Fibroblast of skin of abdomen (primary cell): ENCODE measurements at places on chromosomes 5 and 9.

DNA sequence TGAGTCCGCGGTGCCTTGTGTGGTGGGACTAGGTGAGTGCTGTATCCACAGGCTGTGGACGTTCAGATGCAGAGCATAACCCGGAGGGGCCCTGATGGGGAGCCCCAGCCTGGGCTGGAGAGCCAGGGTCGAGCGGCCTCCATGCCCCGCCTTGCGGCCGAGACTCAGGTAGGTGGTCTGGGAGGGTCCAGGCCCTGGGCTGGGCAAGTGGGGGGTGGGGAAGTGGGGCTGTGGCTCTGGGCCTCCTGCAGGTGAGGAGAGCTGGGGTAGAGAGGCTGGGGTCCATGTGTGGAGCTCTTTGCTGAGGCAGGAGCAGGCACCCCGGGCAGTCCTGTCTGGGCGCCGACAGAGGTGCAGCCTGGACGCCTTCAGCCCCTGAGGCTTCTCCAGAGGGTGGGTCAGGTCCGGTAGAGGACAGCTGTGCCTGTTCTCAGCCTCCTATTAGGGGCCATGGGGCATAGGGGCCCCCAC, 241.1 kb downstream of the CACNA1B start:
- DNase-seq, result no peak

DNA sequence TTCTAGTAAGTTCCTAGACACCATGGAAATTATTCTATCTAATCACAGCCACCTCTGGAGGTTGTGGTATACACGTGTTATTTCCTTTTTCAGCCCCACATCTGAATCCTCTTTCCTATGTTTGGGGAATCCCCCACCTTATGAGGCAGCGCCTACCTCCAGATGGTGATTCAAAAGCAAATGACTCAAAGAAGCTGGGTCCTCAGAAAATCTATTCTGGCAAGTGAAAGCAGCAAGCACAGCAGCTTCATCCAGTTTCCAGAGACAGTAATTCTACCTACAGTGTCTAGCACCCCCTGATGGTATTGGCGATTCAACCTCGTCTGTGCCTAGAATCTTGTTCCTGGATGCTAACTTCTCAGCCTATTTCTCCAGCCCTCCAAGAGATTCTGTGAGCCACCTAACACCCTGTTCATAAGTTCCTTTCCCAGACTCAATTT, 43.0 kb downstream of the STRBP start:
- DNase-seq, result peak; percentile 63

DNA sequence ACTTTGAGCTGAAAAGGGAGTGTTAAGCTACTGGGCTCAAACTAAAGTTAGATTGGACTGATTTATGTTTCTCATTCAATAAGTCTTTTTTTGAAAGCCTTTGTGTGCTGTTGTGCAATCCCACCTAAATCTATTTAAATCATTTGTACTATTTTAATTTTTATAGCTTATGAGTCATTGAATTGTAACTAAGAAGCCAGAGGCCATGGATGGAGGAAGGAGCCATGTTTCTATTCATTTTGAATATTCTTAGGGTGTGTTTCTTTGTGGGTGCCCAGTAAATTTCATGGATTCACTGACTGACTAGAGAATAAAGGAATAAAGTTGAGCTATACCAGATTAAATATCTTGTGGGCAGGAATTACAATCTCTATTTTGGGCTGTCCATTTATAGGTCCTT, 238.5 kb downstream of the KIF4B start:
- DNase-seq, result no peak

DNA sequence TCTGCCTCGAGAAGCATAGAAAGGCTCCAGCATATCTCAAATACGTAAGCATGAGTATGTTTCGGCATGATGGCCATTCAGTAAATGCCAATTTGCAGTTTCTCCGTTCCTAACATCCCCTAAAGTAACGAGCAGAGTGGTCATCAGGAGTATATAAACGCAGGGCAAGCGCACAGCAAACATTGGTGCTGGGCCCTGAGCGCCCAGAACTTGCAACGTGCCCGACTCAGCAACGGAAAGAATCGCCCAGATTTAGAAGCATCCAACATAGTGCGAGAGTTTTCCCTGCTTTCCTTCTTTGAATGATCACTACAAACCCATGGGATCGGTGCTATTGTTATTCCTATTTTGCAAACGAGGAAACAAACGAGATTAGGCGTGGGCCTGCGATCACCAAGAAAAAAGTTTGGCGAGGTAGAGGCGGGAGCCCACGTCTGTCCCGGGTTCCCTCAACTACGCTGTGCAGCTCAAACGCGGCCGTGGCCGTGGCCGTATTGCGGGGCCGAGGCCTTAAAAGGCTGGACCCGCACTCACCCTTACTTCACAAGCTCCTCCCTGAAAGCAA, 505 bp downstream of the RPS14 start:
- no peak for DNase-seq

DNA sequence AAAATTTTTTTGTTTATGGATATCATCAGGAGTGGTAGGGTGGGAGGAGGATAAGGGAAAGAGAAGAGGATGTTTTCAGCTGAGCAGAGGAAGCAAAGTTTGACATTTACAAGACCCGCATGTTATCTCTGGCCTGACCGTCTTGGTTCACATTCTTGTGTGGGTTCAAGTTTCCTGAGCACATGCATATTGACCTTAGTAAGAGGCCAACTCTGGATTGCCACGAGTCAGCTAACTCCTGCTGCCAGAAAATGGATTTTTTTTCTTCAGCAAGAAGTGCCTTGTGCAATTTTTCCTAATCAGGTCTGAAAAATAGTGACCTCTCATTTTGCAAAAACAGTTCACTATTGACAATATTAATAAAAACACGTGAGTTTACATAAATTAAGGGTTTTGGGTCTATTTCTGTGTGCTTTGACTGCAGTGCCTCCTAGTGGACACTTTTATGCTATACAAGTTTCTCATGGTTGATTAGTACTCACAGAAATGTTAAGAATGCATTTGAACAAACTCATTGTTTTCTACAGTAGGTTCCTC, 27.1 kb upstream of the BASP1 start:
- peak; percentile 75 for DNase-seq

DNA sequence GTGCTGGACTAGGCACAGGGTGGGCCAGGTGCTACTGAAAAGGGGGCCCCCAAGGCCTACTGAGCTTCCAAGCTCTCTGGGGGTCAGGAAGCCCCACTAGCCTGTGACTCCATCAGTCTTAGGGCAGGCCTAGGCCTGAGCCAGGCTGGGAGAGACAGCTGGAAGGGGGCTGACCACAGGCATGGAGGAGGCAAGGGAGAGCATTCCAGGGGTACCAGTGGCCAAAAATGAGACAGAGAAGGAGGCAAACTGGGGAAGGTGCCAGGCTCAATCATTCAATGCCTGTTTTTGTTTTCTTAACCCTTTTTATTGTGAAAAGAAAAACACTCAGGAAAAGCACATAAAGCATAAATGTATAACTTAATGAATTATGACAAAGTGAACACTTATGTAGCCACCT, 26.2 kb upstream of the TCF7 start:
- peak; percentile 34 for DNase-seq

DNA sequence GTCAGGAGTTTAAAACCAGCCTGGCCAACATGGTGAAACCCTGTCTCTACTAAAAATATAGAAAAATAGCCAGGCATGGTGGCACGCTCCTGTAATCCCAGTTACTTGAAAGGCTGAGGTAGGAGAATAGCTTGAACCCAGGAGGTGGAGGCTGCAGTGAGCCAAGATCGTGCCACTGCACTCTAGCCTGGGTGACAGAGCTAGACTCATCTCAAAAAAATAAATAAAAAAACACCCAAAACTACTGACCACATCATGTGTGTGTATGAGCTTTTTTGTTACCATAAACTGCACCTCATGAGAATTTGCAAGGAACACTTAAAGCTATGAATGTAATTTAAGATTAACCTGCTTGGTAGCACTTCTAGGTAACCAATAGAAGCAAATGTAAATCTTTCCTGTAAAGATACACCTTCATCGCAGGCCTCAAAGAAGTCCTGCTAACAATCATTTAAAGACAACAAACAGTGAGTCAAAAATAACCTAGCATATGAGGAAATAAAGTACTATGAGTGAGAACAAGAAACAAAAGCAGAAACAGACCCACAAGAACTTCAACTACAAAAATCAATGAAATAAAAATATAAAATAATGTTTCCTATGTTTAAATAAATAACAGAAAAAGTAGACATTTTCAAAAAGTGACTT, 13.0 kb downstream of the SLC38A9 start:
- DNase-seq, result no peak

- DNase-seq, result no peak
Measured at GRCh38 chr9:94809778-94810177, 83.3 kb downstream of the AOPEP start.

DNA sequence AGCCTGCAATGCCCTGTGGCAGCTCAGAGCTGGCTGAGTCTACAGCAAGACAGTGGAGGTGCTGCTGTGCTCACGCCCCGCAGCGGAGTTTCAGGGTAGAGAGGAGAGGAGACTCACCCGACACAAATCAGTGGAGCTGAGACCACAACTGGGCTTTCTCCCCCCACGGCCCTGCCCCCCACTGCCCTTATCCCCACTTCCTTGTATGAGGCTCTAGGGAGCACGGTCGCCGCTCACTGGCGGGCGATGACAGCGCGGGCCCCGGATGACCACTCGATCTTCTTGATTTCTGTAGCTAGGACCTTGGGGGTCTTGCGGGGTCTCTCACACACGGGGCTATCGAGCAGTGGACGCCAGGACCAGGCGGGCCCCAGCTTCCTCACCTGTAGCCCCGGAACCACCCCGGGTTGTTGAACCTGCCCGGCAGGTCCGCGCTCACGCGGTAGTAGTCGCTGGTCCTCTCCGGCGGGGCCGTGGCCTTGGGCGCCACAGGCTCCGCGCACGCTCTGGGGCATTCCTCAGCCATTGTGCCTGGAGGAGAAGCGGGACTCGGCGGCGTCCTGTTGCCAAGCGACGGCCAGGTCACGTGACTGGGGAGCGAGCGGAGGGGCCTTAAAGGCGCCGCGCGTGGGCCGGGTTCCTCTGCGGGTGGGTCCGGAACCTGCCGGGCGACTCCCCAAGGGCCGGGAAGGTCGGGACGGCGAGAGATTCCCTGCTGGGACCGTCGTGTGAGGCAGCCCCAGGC, 984 bp upstream of the MRPS2 start:
- peak; percentile 85 for DNase-seq

DNA sequence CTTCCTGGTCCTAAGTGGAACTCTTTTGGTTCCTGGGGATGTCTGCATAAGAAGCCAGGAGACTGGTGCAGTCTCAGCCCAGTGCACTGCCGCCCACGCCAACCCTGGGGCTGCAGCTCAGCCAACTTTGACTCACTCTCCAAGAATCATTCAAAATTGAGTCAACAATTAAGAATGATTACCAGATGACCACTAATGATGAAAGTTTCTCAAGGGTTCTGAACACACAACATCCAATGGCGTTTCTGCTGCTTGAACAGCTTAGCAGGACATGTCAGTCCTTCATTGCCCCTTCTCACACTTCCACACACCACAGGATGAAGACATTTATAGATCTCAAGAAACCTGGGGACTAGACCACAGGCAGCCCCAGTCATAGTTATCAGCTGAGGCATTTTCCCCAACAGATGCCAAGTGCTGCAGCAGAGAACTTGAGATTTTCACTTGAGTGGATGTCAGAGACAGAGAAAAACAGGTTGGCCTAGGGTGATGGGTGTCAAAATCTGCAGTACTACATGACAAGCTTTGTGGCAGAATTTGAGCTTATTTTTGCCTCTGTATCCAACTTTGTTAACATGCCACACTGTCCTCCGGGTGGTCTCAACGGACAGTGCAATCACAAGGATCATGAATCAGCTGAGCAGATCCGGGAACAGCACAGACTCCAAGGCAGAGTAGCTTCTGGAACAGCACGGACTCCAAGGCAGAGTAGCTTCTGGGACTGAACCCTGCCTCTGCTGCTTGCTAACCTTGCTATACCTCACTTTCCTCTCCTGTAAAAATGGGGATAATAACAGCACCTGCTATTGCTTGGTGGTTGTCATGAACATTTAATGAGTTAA, 356.1 kb downstream of the SPOCK1 start:
- peak; percentile 92 for DNase-seq

DNA sequence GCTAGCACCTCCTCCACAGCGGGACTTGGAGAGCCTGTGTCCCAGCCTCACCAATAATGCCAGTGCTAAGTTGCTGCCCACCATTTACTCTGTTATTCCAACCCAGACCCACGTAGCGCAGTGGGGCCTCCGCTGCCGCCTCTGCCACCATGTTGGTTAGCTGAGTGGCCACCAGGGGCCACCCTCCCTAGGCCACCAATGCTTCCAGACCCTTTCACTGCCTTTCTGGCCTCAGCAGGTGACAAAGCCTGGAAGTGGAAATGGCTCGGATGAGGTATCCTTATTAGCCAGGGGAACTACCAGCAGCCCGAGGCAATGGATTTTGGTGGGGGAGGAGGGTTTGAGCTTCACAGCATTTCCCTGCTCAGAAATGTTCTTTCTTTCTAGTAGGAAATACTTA, 110.1 kb downstream of the OSTF1 start:
- DNase-seq, result no peak

DNA sequence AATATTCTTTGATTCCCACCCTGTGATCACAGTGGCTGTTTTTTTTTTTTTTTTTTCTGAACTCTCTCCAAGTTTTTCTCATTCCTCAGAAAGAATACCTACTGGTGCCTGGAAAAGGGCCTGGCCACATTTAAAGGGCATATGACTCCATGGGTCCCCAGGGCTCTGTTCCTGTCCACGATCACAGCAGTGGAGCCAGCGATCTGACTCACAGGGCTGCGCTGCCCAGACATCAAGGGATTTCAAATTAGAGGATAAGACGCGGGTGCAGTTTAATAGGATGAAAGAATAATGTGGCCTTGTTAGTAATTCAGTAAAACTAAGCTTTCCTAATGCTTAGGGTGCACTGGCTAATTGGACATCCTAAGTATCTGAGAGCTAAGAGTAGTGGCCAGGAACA, 175.1 kb upstream of the MSX2 start:
- DNase-seq, result no peak

DNA sequence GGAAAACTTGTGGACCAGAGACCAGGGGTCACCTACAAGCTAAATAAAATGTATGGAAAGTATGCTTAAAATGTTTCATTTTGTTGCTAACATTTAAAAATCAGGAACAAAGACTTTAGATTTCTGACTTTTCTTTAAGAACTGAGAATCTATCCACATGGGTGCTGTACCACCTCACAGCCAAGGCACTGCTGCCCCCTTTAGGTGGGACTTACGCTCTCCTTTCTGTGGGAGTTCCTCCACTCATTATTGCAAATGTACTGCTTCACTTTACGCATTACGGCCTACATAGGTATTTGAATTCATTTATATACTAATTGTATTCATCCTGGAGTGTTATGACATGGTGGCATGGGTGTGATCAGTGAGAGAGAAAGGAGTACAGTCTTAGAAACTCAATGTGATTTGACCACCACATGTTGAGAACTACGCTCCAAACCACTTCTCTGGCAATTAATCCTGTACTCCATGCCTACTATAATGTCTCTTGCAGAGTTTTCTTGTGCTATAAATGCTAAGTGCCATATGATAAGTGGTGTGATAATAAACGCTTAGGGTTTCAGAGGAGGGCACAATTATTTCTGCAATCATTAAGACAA, 24.7 kb upstream of the CETN3 start:
- DNase-seq, result peak; percentile 34
